ENCODE measurements at places on chromosomes 3 and 15. TPM values are rescaled to one million over a fixed set of nuclear protein-coding genes. Genes with fewer than 3 reads are reported as not detected.

GRCh38 chr3:150410311-150411105 is 2.4 kb downstream of the TSC22D2 start:
- no peaks in the 10 kb centered on the region for H3K27me3 ChIP-seq
- H3K27ac ChIP-seq: peak overlapping the region; percentile 41
- H3K4me1 ChIP-seq: peaks cover 58% of the 10 kb centered on the region
- peak; percentile 11 for DNase-seq

- H3K4me3 ChIP-seq: no peak overlapping the region
- H3K27ac ChIP-seq: no peak overlapping the region
- H3K27me3 ChIP-seq: peaks cover 14% of the 10 kb centered on the region
- no peaks in the 10 kb centered on the region for H3K36me3 ChIP-seq
- H3K4me1 ChIP-seq: no peaks in the 10 kb centered on the region
Observed at GRCh38 chr15:70401709-70402108, 304.0 kb upstream of the TLE3 start.

COL6A5 gene
- not detected for total RNA-seq

PLCB2 gene
- 156 TPM for total RNA-seq

- no peak overlapping the region for H3K4me3 ChIP-seq
- peaks cover 3% of the 10 kb centered on the region for H3K27me3 ChIP-seq
- DNase-seq: no peak
- H3K27ac ChIP-seq: no peak overlapping the region
Observed at GRCh38 chr3:190032923-190033322, 87.8 kb downstream of the P3H2 start.

DNA sequence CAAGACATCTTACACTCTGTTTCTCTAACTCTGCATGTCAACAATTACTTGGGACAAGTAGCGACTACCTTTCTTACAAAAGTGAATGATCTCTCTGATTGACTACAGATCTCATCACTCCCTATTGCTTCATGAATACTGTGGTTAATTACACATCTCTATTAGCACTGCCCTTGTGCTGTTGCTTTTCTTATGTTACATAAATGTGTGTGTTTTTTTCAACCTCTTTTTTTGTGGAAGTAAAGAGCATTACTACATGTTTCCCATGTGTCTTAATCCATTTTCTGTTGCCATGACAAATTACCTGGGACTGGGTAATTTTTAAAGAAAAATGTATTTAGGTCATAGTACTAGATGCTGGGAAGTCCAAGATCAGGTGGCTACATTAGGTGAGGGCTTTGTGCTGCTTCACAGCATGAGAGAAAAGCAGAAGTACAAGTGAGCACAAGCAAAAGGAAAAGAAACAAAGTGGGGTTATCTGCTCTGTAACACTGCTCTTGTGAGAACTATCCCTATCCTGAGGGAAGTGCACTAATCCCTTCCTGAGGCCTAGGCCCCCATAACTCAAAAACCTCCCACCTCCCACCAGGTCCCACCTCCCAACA is 298.2 kb upstream of the SATB1 start:
- DNase-seq: no peak
- peak overlapping the region; percentile 97 for H3K27ac ChIP-seq
- H3K4me3 ChIP-seq: peak overlapping the region; percentile 82
- peaks cover 4% of the 10 kb centered on the region for H3K36me3 ChIP-seq
- H3K27me3 ChIP-seq: no peaks in the 10 kb centered on the region

DNA sequence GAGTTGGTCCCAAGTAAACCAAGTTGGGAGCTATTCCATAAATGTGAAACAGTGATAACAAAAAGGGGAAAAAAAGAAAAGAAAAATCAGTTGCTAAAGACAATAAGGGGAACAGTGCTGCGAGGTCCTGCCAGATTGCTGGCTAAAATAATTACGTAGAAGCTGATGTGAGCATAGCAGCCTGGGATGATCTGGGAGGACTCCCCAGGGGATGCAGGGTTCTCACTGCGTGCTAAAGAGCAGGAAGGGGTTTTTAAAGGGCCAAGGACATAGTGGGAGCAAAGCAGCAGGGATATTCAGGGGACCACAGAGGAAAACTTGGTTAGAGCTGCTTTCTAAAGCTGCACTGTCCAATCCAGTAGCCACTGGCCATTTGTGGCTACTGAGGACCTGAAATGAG is 133.0 kb upstream of the UMPS start:
- no peak overlapping the region for H3K4me3 ChIP-seq
- no peak overlapping the region for H3K27ac ChIP-seq
- DNase-seq: no peak
- H3K27me3 ChIP-seq: peaks cover 7% of the 10 kb centered on the region

- peaks cover 15% of the 10 kb centered on the region for H3K4me1 ChIP-seq
- no peaks in the 10 kb centered on the region for H3K27me3 ChIP-seq
- no peak overlapping the region for H3K4me3 ChIP-seq
- H3K36me3 ChIP-seq: no peaks in the 10 kb centered on the region
- no peak overlapping the region for H3K27ac ChIP-seq
Observed at GRCh38 chr3:9715764-9716437, 12.3 kb downstream of the CPNE9 start.

ULK4 gene
- 16.7 TPM for total RNA-seq

BTLA gene
- total RNA-seq: 18.5 TPM

GRCh38 chr3:111197485-111197884 is 125.9 kb downstream of the NECTIN3 start:
- H3K36me3 ChIP-seq: no peaks in the 10 kb centered on the region
- H3K27ac ChIP-seq: no peak overlapping the region
- H3K4me1 ChIP-seq: peaks cover 7% of the 10 kb centered on the region
- no peak for DNase-seq

GRCh38 chr3:3627114-3627513 is 172.1 kb upstream of the LRRN1 start:
- H3K27me3 ChIP-seq: no peaks in the 10 kb centered on the region
- no peaks in the 10 kb centered on the region for H3K36me3 ChIP-seq
- no peak for DNase-seq
- no peak overlapping the region for H3K27ac ChIP-seq
- H3K4me3 ChIP-seq: no peak overlapping the region

- peaks cover 20% of the 10 kb centered on the region for H3K27me3 ChIP-seq
- peak overlapping the region; percentile 71 for H3K4me3 ChIP-seq
- H3K4me1 ChIP-seq: peaks cover 8% of the 10 kb centered on the region
- H3K36me3 ChIP-seq: no peaks in the 10 kb centered on the region
- no peak for DNase-seq
- peak overlapping the region; percentile 81 for H3K27ac ChIP-seq
Observed at GRCh38 chr15:64045774-64046420, 388 bp downstream of the DAPK2 start.

ROPN1 gene
- not detected for total RNA-seq

GRCh38 chr3:41740374-41740886 is 221.5 kb downstream of the ULK4 start:
- H3K36me3 ChIP-seq: no peaks in the 10 kb centered on the region
- no peak overlapping the region for H3K4me3 ChIP-seq
- no peak for DNase-seq
- no peak overlapping the region for H3K27ac ChIP-seq

GRCh38 chr15:29566914-29567313 is 255.4 kb downstream of the TJP1 start:
- no peak overlapping the region for H3K27ac ChIP-seq
- H3K4me1 ChIP-seq: peaks cover 12% of the 10 kb centered on the region
- no peak overlapping the region for H3K4me3 ChIP-seq
- no peak for DNase-seq
- H3K36me3 ChIP-seq: no peaks in the 10 kb centered on the region

GRCh38 chr15:76951220-76951619 is 19.7 kb downstream of the RCN2 start:
- no peaks in the 10 kb centered on the region for H3K27me3 ChIP-seq
- H3K36me3 ChIP-seq: peaks cover 5% of the 10 kb centered on the region
- peak overlapping the region; percentile 71 for H3K27ac ChIP-seq
- peaks cover 21% of the 10 kb centered on the region for H3K4me1 ChIP-seq
- H3K4me3 ChIP-seq: no peak overlapping the region
- no peak for DNase-seq

CASR gene
- not detected for total RNA-seq

GRCh38 chr3:87828046-87828445 is 230.8 kb downstream of the CGGBP1 start:
- H3K27me3 ChIP-seq: peaks cover 10% of the 10 kb centered on the region
- H3K27ac ChIP-seq: no peak overlapping the region
- no peak overlapping the region for H3K4me3 ChIP-seq
- no peaks in the 10 kb centered on the region for H3K36me3 ChIP-seq

CPLX3 gene
- total RNA-seq: 0.44 TPM

GRCh38 chr15:34439878-34440277 is 2.3 kb upstream of the GOLGA8A start:
- H3K36me3 ChIP-seq: no peaks in the 10 kb centered on the region
- H3K4me3 ChIP-seq: no peak overlapping the region
- peaks cover 10% of the 10 kb centered on the region for H3K4me1 ChIP-seq

- no peak for DNase-seq
- peaks cover 7% of the 10 kb centered on the region for H3K36me3 ChIP-seq
Observed at GRCh38 chr15:43854801-43855200, 28.0 kb downstream of the WDR76 start.

BDH1 gene
- total RNA-seq: 77.7 TPM

TAGLN3 gene
- not detected for total RNA-seq

DNA sequence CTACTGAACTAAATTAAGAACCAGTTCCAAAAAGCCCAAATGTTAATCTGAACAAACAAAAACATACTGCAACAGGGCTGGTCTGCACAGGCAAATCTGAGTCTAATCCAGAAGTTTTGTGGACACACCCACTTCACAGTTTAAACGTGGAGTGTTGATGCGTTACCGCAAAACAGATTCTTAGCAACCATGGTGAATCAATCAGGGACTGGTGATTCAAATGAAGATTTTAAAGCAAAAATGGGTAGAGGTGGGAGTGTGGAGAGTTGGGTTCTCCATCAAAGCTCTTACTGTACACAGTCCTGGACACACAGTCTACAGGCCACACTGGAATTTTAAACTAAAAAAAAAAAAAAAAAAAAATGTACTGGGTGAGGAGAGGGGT is 5.2 kb downstream of the ANXA2 start:
- peaks cover 11% of the 10 kb centered on the region for H3K27me3 ChIP-seq
- no peak for DNase-seq
- H3K36me3 ChIP-seq: no peaks in the 10 kb centered on the region
- H3K4me3 ChIP-seq: no peak overlapping the region

UBAP1L gene
- total RNA-seq: 14.2 TPM

GRCh38 chr3:156158656-156159295 is 38.4 kb downstream of the KCNAB1 start:
- no peaks in the 10 kb centered on the region for H3K36me3 ChIP-seq
- no peak overlapping the region for H3K27ac ChIP-seq
- no peak overlapping the region for H3K4me3 ChIP-seq

GRCh38 chr15:70810916-70811578 is 42.9 kb downstream of the LARP6 start:
- no peak overlapping the region for H3K4me3 ChIP-seq
- H3K4me1 ChIP-seq: peaks cover 4% of the 10 kb centered on the region

- H3K4me1 ChIP-seq: peaks cover 2% of the 10 kb centered on the region
- no peaks in the 10 kb centered on the region for H3K27me3 ChIP-seq
- no peak for DNase-seq
- peaks cover 2% of the 10 kb centered on the region for H3K36me3 ChIP-seq
- H3K27ac ChIP-seq: no peak overlapping the region
Observed at GRCh38 chr15:70569091-70569713, 194.2 kb downstream of the UACA start.

GRCh38 chr3:54137311-54137710 is 15.0 kb downstream of the CACNA2D3 start:
- H3K27me3 ChIP-seq: peaks cover 20% of the 10 kb centered on the region
- no peak overlapping the region for H3K27ac ChIP-seq
- DNase-seq: no peak
- H3K36me3 ChIP-seq: no peaks in the 10 kb centered on the region
- H3K4me3 ChIP-seq: no peak overlapping the region

- peaks cover 59% of the 10 kb centered on the region for H3K4me1 ChIP-seq
- H3K36me3 ChIP-seq: no peaks in the 10 kb centered on the region
- H3K27ac ChIP-seq: peak overlapping the region; percentile 97
Observed at GRCh38 chr3:143973259-143974021, 1.8 kb downstream of the DIPK2A start.

- no peak overlapping the region for H3K4me3 ChIP-seq
- H3K27ac ChIP-seq: no peak overlapping the region
- H3K36me3 ChIP-seq: no peaks in the 10 kb centered on the region
- H3K27me3 ChIP-seq: peaks cover 13% of the 10 kb centered on the region
Observed at GRCh38 chr3:12427551-12427950, 56.7 kb upstream of the TSEN2 start.

AMT gene
- total RNA-seq: 9.9 TPM

Data from naive thymus-derived CD8-positive, alpha-beta T cell (primary cell).